ENCODE measurements at places on chromosomes 6 and 20. TPM values are rescaled to one million over a fixed set of nuclear protein-coding genes. Genes with fewer than 3 reads are reported as not detected.

The LGSN gene
- total RNA-seq: not detected

The PAX1 gene
- not detected for total RNA-seq

The PRSS35 gene
- total RNA-seq: not detected

GRCh38 chr6:14516956-14517355 is 399.4 kb downstream of the CD83 start:
- DNase-seq: no peak

- peak; percentile 4 for DNase-seq
Observed at GRCh38 chr20:4956200-4956810, 45.0 kb downstream of the SLC23A2 start.

DNA sequence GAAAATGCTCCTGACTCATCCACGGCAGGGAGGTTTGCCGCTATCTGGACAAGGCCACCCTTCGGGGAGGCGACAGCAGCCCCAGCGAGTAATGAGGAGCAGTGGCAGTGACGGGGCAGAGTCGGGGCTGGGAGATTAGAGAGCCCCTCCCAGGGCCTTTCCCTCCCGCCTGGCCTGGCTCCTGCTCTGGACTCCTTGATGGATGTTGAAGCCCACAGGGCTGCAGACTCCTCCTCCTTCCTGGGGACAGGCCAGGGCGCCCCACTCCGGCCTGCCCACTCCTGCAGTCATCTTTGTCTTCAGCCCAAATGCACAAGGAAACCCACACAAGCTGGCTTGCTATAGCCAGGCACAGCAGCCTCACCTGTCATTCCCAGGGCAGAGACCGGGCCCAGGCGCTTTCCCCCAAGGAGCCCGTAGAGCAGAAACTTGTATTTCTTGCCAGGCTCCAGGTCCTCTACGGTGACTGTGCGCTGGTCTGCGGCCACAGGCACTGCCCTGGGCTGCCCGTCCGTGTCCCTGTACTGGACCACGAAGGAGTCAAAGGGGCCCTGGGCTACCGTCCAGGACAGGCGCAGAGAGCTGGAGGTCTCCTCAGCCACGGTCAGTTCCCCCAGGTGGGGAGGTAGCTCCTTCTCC is 7.7 kb downstream of the CYP21A2 start:
- no peak for DNase-seq

GRCh38 chr6:100300221-100300736 is 164.4 kb downstream of the SIM1 start:
- no peak for DNase-seq

- DNase-seq: no peak
Observed at GRCh38 chr6:138716013-138716412, 57.6 kb upstream of the CCDC28A start.

All from Peyer's patch (tissue), 4 donors.